Aorta (tissue), 5 donors: ENCODE measurements at places on chromosomes 5 and 9. TPM values are rescaled to one million over a fixed set of nuclear protein-coding genes. Genes with fewer than 3 reads are reported as not detected.
A peak's percentile ranks its signal among the peaks of the same experiment; 100 is the strongest.

- H3K27me3 ChIP-seq: no peaks in the 10 kb centered on the region
- H3K27ac ChIP-seq: no peak overlapping the region
- DNase-seq: peak; percentile 68
- H3K4me1 ChIP-seq: no peaks in the 10 kb centered on the region
These were observed 56.1 kb downstream of the PCDH1 start for GRCh38 chr5:141822144-141822543.

- H3K4me3 ChIP-seq: no peak overlapping the region
- H3K27me3 ChIP-seq: no peaks in the 10 kb centered on the region
- no peak overlapping the region for H3K27ac ChIP-seq
- no peaks in the 10 kb centered on the region for H3K36me3 ChIP-seq
These were observed 419.9 kb upstream of the GRAMD2B start for GRCh38 chr5:126003309-126003708.

- H3K27me3 ChIP-seq: no peaks in the 10 kb centered on the region
- DNase-seq: no peak
- no peak overlapping the region for H3K4me3 ChIP-seq
- H3K27ac ChIP-seq: no peak overlapping the region
- H3K4me1 ChIP-seq: no peaks in the 10 kb centered on the region
These were observed 199.9 kb downstream of the EBF1 start for GRCh38 chr5:158899792-158900191.

Gene PCDHB14
- 10.1 TPM for total RNA-seq
